ENCODE measurements at places on chromosomes 1 and 21.

GRCh38 chr21:43275421-43276211 lies 106.8 kb downstream of the CRYAA start:
- DNase-seq: no peak

DNA sequence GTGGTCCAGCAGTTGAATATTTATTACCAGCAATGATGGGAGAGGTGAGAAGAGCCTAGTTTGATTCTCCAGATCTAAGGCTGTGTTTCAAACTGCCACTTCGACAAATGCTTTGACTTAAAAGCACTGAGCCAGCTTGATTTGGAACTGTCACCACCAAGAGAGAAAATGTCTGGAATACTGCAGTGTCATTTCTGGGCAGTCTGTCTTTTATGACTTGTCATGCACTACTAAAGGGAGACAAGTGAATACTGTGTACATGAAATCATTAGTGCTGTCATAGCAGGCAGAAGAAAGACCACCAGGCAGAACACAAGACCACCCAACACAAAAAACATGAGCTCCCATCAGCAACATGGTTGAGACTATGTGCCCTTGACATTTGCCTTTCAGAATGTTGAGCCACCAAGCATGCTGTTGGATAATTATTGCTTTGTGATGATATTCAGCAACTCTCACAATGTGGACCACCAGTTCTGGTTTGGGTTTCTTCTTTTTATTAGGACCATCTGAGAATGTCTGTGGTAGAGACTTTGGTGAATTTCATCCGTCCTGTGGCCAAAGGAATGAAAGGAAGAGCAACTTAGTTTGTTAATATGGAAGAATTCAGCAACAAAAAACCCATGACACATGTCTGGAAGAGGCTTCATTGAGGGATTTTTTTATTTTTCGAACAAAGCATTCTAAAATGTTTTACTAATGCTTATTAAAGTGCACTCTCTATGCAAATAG lies 125.8 kb downstream of the NTMT2 start:
- DNase-seq: no peak

GRCh38 chr1:3115275-3116149 lies 46.5 kb downstream of the PRDM16 start:
- DNase-seq: no peak

DNA sequence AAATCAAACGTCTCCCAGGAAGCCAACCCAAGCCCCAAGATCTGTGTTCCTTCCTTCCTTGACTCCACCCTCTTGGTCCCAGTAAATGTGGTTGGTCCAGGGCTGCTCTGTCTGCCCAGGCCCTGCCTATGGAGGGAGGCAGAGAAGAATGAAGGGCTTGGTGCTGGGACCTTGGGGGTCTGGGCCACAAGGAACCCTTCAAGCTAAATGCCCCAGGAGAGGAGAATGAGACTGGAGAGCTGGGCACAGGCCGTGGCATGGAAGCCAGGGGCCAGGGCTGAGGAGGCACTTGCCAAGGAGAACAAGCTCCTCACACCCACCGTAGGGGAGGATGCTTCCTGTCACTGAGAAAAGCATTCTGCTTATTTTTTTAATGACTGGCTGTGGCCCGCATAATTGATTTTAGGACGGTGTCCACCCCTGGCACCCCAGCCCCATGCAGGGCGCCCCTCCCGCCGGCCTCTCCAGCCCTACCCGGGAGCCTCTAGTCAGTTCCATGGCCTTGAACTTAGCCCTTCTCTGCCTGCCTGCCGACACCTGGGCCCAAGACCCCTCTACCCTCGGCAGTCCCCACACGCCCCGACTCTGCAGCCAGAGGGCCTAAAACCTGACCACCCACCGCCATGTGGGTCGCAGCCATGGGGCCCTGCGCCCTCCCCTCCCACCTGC lies 889 bp downstream of the CLEC20A start:
- DNase-seq: no peak

DNA sequence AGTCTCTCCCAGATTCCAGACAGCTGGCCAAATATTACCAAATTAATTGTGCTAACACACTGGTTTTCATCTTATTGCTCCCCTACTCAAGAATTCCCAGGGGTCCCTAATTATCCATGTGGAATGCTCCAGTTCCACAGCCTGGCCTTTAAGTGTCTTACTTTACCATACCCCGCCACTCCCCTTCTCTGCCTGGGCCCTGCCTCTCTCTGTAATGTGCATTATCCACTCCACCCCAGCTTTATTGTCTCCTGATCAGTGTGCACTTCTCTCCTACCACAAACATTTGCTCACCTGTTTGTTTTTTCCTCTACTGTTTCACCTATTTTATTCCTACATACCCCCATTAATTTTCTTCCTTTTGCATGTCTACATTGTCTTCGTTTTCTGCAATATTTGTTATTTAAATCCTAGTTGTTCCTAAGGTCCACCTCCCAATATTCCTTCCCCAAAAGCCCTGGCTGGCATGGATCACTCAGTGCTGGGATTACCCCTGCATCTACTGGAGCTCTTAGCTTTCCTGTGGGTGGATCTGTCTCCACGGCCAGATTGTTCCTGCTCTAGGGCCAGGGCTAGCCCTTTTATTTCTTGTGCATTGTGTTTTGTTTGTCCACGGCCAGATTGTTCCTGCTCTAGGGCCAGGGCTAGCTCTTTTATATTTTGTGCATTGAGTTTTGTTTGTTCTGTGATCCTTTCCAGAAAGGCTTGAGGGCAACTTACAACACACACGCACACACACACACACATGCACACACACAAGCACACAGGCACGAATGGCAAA lies 33.4 kb upstream of the ATP1B1 start:
- DNase-seq: no peak

DNA sequence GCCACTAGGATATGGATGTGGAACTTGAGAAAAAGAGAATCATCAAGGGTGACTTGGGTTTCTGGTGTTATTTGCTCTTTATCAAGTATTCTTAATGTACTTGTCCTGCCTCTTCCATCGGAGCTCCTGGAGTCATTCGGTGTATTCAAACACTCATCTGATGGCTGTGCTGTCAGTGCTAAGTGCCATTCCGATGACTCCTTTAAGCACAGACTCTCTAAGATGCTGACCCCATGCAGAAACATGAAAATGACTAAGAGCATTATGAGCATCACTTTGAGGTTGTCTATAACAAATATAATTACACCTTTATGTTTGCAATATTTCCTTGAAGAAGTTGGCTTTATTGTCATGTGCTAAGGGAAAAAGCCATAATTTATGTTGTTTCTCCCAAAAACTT lies 11.3 kb upstream of the RPL5 start:
- DNase-seq: no peak

- DNase-seq: no peak
Measured at GRCh38 chr1:41359211-41360073, 1.8 kb upstream of the FOXO6 start.

- peak; percentile 17 for DNase-seq
Measured at GRCh38 chr1:246753670-246754535, 29.7 kb downstream of the SCCPDH start.

DNA sequence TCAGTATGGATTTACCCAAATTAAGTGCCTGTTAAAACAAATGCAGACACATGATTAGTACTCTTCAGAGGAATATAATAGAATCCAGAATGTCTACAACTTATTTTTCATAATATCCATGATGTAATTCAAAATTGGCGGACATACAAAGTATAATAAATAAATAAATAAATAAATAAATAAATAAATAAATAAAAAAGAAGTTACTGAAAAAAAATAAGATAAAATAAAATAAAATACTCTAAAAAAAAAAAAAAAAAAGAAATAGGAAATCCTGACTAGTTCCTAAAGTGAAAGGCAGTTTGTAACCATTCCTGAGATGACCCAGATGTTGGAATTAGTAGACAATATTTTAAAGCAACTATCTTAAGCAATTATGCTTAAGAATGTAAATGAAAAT lies 219.0 kb upstream of the SPAG17 start:
- DNase-seq: no peak

- no peak for DNase-seq
Measured at GRCh38 chr1:99728494-99729235, 37.8 kb downstream of the FRRS1 start.
